ENCODE measurements at places on chromosomes 6 and 20. TPM values are rescaled to one million over a fixed set of nuclear protein-coding genes. Genes with fewer than 3 reads are reported as not detected.

GSTA3 gene
- not detected for total RNA-seq

FOXS1 gene
- 2.5 TPM for total RNA-seq

AKIRIN2 gene
- 57.8 TPM for total RNA-seq

DSN1 gene
- 14.5 TPM for total RNA-seq

BMP7 gene
- total RNA-seq: 2.5 TPM

TMEM200A gene
- 7.6 TPM for total RNA-seq
